Activated naive CD4-positive, alpha-beta T cell treated with anti-CD3 and anti-CD28 coated beads, Interleukin-2, amount 50 U/mL, for 72 hours (primary cell): ENCODE measurements at places on chromosomes 2 and 18. TPM values are rescaled to one million over a fixed set of nuclear protein-coding genes. Genes with fewer than 3 reads are reported as not detected.
A peak's percentile ranks its signal among the peaks of the same experiment; 100 is the strongest.

GRCh38 chr2:14790041-14790640, 157.6 kb downstream of the LRATD1 start:
- no peak for DNase-seq

IL1R2 gene
- total RNA-seq, result 11.8 TPM

DNAJC27 gene
- total RNA-seq, result 6.8 TPM

DNA sequence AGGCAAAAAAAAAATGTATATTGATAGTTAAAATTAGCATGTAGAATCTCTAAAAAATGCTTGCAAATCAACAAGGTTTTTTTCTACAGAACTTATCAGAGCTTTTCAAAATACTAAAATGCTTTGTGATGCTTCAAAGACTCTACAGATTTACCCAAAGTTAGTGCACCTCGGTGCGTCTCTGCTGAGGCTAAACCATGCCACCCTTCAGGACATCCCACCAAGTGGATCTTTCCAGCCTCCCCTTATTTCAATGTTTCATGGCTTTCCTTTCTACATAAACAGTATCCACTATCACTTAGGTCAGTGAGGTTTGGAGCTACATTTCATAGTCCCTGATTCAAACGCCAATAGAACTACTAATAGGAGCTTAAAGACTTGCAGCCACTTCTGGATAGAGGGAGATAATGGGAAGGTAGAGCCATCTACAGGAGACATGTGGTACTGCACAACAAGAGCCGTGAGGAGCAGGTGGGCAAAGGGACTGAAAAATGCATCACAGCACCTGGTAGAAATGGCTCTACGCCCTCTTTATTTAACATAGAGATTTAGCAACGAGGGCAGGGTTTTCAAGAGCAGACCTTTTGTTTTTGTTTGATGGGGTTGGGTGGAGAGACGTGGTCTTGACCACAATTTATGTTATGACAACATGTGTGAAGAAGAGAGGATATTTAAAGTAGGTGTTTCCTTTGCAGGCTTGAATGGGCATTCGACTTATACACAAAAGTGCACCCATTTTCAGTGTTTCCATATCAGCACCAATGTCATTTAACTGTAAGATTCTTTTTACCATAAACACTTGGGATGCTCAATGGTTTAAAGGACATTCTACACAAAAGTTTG, 56.1 kb upstream of the SLC35G4 start:
- no peak for DNase-seq

DNA sequence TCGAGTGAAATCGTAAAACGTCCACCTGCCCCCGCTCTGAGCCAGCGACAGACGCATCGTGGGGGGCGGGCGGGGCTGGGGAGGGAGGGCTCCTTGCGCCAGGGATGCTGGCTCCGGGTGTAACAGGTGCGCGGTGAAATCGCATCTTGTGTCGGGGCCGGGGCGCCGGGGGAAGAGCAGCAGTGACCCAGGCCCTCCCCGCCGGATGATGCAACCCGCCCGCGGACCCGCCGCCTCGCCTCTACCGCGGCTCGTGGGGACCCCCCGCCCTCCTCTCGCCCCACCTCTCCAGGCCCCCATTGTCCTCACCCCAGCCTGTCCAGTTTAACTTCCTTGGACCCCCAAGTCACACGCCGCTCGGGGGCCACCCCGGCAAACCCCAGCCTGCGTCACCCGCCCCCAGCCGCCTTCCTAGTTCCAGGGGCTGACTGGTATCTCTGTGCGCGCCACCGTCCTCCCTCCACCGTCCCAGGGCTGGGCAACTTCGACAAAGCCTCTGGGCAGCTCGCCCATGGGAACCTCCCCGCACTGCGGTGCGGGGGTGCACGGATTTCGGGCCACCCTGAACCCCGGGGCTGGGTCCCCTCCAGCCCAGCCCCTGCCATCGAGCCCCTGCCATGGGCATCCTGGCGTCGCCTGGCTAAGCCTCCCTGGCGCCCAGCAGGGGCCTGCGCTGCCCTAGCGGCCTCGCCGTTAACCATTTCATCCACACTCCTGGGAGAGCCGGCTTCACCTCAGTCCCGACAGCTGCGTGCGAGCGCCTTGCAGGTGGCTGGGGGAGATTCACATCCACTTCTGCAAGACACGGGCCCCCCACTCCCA, 799 bp upstream of the KIF1A start:
- DNase-seq, result peak; percentile 24

SLC16A14 gene
- total RNA-seq, result not detected

- no peak for DNase-seq
These were observed 153.6 kb downstream of the MTCL1 start for GRCh38 chr18:8858888-8859511.

DNA sequence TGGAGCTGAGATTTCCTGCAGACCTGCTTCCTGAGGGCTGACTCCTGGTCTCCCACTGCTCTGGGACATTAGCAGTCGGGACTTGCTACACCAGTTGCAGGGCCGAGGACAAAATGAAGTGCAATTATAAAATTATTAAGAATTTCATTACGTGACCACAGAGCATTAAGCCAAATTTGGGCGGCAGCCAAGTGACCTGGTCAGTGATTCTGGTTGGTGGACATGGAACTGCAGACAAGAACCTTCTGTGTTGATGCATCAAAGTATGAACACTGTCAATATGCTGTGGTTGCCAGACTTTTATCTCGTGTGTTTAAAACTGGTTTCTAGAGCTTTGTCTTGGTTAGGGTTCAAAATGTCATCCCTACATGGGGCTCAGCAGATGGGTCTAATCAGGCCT, 24.8 kb downstream of the SH3RF3 start:
- no peak for DNase-seq

GRCh38 chr2:61439241-61440002, 31.5 kb downstream of the USP34 start:
- DNase-seq, result no peak

GRCh38 chr2:232573771-232574435, 23.4 kb downstream of the EIF4E2 start:
- DNase-seq, result no peak

DNA sequence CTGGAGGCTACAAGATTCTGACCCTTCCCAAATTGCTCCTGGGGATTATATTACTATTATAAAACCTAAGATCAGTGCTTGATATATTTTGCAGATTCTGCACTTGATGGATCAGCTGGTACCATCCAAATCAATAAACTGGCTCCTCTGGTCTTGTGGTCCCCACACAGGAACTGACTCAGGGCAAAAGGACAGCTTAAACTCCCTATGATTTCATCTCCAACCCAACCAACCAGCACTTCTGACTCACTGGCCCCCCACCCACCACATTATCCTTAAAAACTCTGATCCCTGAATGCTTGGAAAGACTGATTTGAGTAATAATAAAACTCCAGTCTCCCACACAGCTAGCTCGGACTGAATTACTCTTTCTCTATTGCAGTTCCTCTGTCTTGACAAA, 82.1 kb downstream of the TMEM163 start:
- DNase-seq, result no peak

GRCh38 chr2:4576075-4576474, 872.7 kb downstream of the DCDC2C start:
- DNase-seq, result no peak

DNA sequence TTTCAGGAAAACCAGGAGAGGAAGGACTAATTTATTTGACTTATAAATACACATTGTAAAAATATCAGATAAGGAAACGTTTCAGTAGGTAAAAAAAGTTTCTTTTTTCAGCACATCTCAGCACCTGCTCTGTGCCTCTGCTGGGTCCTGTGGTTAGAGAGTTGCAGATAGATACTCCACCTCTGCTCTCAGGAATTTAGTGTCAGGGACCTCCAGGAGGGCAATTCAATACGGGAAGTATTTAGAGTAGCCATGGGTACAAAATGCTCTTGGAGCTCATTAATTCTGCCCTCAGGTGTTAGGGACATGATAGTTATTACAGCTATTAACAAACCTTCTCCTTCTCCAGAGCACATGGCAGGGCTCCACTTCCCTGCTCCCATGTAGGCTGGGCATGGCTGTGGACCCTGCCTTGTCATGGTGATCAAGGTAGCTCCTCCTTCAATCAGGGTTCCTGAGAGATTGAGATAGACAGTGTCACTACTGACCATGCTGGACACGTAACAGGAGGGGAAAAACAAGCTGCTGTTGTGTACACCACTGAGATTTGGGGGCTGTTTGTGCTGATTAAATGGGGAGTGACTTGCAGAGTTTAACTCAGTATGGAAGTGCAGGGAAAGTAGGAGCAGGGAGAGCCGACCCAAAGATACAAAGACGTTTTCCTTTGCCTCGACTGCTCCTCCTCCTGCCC, 185.6 kb upstream of the COPS8 start:
- DNase-seq, result no peak

DNA sequence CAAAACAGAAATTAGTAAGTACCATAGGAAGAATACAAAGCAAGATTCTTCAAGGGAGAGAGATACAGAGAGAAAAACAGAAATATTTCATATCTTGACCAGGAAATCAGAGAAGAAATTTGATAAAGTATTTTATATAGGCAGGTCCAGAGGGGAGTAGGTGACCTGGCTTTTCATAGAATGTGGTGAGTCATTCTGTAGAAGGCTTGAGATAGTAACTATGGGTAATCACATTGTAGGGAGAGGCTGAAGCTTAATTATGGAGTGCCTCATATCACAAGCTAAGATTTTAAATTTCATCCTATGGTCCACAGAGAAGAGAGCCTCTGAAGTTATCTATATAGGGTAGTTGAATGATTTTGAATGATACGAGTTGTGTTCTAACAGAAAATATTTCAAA, 195.0 kb upstream of the CYRIA start:
- DNase-seq, result no peak

STAT4 gene
- total RNA-seq, result 56.5 TPM

- no peak for DNase-seq
These were observed 156.7 kb downstream of the SLC4A10 start for GRCh38 chr2:161780881-161781280.

ADAM23 gene
- total RNA-seq, result 0.07 TPM

DNA sequence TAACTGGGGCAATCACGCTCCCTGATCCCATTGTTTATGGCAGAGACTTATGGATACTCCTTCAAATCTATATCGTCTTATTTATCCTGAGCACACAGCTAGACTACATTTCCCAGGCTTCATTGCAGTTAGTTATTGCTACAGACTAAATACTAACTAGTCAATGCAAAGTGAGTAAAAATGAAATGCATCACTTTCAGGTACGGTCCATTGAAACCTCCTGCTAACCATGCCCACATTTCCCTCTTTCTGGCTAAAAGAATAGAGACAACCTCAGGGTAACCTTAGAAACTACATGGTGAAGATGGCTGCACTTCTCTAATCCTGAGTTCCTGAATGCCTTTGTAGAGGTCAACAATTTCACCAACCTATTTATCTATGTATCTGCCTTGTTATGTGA, 437.4 kb downstream of the EPHA4 start:
- no peak for DNase-seq

DNA sequence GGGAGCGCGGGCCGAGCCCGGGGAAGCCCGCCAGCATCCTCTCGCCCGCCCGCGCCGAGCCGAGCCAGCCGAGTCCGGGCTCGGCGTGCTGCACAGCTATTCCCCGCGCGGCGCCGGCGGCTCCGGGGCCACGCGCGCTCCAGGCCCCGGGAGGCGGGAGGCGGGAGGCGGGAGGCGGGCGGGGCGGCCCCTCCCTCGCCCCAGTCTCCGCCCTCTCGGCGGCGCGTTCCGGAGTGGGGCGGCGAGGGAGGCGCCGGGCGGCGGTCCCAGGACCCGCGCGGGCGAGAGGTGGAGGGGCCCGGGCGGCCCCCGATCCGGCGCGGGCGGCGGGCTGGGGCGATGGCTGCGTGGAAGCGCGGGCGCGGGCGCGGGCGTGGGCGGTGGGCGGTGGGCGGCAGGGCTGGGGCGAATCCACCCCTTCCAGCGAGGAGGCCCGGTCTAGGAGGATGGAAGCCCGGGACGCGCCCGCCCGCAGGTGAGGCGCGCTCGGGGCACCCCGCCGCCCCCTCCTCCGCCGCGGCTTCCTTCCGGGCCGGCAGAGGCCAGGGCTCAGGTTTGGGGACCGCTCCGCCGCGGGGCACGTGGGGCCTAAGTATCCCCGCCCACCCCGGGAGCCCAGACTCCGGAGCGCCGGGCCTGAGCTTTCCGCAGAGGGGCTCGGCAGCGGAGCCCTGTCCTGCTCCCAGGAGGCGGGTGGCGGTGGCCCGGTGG, at the start of gene ADCY3:
Gene ADCY3 (minus strand): TSS at position 140 of the 711 bp plus-strand sequence. CDS start 1,250 bp downstream, outside the sequence.
- DNase-seq, result peak; percentile 70

DNA sequence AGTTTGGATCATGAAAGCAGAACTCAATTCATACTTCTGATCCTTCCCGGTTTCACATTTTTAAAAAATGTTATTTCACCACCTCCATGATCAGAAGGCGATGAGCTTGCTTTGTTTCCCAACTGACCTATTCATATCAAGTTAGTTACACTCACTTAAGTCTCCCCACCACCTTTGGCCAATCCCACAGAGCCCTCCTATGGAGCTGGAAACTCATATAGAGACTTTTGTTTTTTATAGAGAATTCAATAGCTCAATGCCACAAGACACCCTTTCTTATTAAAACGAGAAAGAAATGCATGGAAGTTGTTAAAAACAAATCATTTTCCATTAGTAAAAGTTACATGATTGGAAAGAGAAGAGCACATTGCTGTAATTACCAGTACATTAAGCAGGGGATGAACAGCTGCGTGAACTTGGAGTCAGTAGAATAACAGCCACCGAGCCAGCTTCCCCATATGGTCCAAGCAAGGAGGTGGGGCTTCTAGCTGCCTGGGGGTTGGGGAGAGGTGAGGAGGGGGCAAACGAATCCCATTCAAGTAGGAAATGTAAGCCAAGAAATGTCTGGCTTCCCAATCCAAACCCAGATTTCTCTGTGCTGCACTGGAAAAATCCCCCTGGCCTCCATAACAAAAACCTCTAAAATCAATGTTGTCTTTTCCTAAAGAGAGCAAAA, 614.5 kb downstream of the IRS1 start:
- DNase-seq, result no peak

DNA sequence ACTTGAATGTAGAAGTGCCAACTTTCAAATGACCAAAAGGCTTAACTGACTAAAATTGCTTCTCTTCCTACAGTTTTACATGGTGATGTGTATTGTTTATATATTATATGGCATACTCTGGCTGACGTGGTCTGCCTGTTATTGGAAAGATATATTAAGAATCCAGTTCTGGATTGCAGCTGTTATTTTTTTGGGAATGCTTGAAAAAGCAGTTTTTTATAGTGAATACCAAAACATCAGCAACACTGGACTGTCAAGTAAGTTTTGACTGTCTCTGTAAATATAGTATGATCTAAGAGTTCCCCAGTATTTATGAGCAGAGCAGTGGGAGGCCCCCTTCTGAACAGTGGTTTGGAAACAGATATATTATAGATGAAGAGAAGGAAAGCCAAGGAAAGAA, 26.2 kb downstream of the TMEM87B start:
- DNase-seq, result no peak

IL36RN gene
- total RNA-seq, result not detected

MDH1B gene
- 0.36 TPM for total RNA-seq

DNA sequence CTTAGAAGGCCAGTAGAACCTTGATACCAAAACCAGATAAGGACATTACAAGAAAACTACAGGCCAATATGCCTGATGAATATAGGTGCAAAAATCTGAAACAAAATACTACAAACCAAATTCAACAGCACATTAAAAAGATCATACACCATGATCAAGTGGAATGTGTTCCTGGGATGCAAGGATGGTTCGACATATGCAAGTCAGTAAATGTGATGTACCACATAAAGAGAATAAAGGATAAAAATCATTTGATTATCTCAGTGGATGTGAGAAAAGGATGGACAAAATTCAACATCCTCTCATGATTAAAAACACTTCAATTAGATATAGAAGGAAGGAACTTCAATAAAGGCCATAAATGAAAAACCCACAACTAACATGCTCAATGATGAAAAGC, 129.6 kb downstream of the RTN4 start:
- no peak for DNase-seq

- no peak for DNase-seq
These were observed 11.0 kb downstream of the KIF5C start for GRCh38 chr2:148885988-148886387.
